ENCODE measurements at places on chromosomes 12 and 14.

DNA sequence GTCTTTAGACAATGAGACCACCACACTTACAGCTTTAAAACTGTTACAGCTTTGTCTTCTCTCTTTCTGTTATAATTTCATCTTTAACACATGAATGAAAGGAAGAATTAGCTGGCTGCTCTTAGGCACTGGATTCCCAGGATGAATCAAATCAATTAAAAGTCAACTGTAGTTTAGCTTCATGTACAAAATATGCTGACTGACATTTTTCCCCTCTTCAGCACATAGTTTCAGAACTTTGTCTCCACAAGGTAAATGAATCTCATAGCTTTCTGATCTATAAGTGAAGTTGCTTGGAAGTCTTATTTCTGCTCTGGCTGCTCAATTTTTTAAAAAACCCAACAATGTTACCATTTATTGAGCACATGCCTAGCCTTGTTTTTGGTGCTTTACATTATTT is 293.8 kb downstream of the GRIN2B start:
- no peak for DNase-seq

DNA sequence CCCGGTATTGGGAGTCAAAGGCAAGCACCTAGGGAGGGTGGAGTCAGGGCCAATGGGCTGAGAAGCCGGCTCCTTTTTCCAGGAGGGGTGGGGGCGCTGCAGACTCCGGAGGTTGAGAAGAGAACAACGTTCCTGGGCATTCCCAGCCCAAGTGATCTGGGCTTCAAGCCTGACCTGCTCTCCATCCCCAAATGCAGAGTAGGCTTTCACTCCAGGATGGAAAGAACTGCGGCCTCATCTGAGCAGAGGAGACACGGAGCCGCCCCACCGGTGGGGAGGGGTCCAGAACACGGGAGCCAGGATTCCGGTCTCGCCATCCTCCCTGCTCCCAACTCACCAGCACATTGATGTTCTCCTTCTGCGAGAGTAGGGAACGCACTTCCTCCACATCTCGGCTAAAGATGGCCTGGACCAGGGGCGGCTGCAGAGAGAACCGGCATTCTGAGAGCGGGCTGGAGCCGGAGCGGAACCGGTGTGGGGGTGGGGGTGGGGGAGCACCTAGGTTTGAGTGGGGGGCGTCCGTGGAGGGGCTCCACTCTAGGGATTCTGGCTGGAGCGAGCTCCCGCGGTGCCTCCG is 605 bp downstream of the ANKRD52 start:
- DNase-seq = no peak

- no peak for DNase-seq
These were observed 29.4 kb downstream of the CORO1C start for GRCh38 chr12:108701779-108702441.

DNA sequence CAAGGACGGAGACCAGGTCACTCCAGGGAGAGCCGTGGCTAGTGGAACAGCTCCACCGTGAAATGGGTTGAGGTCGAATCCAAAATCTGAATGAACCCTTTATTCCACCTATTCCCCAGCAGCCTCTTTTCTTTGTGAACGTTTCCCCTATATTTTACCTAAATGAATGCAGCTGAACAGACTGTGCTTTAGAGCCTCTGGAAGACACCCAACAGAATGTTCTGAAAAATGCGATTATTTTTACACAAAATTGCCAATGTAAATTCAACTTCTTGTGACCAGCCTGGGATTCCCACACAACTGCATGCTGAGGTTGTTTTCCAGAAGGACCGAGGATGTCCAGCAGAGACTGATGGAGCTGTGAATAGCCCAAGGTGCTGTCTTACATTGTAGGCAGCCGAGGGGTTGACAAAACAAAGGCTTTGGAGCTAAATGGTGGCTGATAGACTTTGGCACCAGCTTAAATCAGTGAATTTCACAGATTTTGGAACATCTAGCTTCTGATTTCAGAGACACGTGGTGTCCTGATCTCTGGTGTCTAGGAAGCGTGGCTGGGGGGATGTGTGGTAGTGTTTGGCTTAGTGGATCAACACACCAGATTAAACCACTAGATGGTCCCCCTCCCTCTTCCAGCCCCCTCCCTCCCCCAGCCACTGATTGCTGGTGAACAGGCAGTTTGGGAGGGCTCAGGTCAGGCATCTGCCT is 150.4 kb downstream of the ZNF664 start:
- no peak for DNase-seq

DNA sequence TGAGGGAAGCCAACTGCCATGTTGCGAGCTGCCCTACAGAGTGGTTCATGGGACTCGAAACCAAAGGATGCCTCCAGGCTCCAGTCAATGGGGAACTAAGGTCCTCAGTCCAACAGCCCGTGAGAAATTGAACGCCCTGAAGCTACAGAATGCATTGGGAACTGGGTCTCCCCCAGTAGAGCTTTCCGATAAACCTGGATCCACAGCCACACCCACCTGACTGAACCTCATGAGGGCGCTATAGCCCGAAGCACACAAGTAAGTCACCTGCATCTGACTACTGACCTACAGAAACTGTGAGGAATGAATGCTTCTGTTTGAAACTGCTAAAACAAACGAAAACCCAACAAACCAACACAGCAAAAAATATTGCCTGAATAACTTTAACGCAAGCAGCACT is 1297.7 kb downstream of the AACS start:
- no peak for DNase-seq
